ENCODE measurements at places on chromosomes 16 and 17.

DNA sequence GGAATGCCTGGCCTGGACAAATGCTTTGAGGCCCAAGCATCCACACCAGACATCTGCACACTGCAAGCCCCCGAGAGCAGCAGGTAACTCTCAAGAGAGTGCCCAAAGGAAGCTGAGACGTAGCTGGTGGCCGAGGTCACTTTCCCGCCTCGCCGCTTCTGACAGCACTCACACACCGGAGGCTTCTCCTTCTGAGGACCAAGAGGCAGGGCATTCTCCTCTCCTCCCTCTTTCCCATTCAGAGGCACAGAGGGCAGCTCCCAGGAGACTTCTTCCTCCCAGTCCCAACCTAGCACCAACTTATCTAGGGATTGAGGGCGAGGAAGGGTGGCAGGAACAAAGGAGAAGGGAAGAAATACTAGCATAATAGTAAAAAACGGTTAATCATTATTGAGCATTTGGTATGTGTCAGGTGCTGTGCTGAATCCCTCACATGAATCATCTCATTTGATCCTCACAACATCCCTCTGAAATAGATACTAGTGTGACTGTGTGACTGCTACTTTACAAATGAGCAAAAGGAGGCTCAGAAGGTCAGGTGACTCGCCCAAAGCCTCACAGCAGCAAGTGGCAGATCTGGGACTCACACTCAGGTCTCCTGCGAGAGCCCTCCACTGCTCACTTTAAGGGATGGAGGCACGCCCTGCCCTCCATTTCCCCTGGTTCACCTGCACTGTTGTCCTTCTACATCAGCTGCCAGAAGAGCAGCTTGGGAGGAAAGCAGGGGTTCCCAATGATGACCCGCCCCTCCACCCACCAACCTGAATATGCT lies 41.8 kb downstream of the MYO18A start:
- DNase-seq, result no peak

GRCh38 chr16:67719778-67720144 lies 645 bp upstream of the GFOD2 start:
- peak; percentile 9 for DNase-seq

DNA sequence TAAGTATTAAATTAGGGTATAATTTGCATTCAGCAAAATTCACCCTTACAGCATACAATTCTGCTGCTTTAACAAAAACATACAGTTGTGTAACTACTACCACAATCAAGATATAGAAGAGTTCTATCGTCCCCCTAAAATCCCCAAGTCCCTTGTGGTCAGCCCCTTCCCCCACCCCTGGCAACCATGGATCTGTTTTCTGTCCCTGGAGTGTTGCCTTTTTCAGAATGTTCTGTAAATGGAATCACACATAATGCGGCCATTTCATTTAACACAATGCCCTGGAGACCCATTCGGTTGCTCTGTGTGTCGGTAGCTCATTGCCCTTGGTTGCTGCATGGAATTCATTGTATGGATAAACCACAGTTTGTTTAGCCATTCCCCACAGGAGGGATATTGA lies 190.2 kb downstream of the IRX5 start:
- no peak for DNase-seq

DNA sequence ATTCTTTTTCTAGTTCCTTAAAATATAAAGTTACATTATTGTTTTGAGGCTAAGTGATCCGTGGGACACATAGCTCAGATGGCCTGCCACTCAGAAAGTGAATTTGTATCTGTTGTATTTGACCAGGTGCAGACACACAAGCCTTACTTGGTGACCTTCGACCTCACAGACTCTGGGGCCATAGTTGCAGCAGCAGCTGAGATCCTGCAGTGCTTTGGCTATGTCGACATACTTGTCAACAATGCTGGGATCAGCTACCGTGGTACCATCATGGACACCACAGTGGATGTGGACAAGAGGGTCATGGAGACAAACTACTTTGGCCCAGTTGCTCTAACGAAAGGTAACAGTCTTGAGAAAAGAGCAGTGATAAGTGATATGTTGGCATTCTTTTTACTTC lies 30.5 kb downstream of the TMEM11 start:
- no peak for DNase-seq
